ENCODE measurements at places on chromosomes 11 and 22. TPM values are rescaled to one million over a fixed set of nuclear protein-coding genes. Genes with fewer than 3 reads are reported as not detected.

- peak overlapping the region; percentile 97 for H3K27ac ChIP-seq
- no peaks in the 10 kb centered on the region for H3K27me3 ChIP-seq
- H3K36me3 ChIP-seq: peaks cover 23% of the 10 kb centered on the region
- peak; percentile 13 for DNase-seq
- peaks cover 49% of the 10 kb centered on the region for H3K4me1 ChIP-seq
These were observed 556 bp downstream of the CDCA5 start for GRCh38 chr11:65083134-65083833.

GRCh38 chr22:37183432-37184379 lies 4.3 kb downstream of the C1QTNF6 start:
- no peak overlapping the region for H3K27ac ChIP-seq
- peaks cover 3% of the 10 kb centered on the region for H3K27me3 ChIP-seq
- H3K36me3 ChIP-seq: no peaks in the 10 kb centered on the region
- peaks cover 34% of the 10 kb centered on the region for H3K4me1 ChIP-seq

GRCh38 chr11:134071766-134072402 lies 3.0 kb downstream of the JAM3 start:
- peaks cover 37% of the 10 kb centered on the region for H3K4me1 ChIP-seq

GRCh38 chr22:28142361-28142961 lies 223.4 kb upstream of the PITPNB start:
- peak overlapping the region; percentile 70 for H3K27ac ChIP-seq
- DNase-seq: peak; percentile 93
- peaks cover 70% of the 10 kb centered on the region for H3K4me1 ChIP-seq
- peak overlapping the region; percentile 75 for H3K4me3 ChIP-seq
- peaks cover 9% of the 10 kb centered on the region for H3K36me3 ChIP-seq

GRCh38 chr11:111387363-111387762 lies 8.3 kb upstream of the POU2AF1 start:
- no peaks in the 10 kb centered on the region for H3K4me1 ChIP-seq
- H3K36me3 ChIP-seq: no peaks in the 10 kb centered on the region
- no peak overlapping the region for H3K27ac ChIP-seq
- H3K27me3 ChIP-seq: peaks cover 4% of the 10 kb centered on the region
- H3K4me3 ChIP-seq: no peak overlapping the region
- DNase-seq: no peak

GRCh38 chr11:48002561-48002960 lies 22.2 kb downstream of the PTPRJ start:
- H3K27me3 ChIP-seq: no peaks in the 10 kb centered on the region
- DNase-seq: no peak
- H3K36me3 ChIP-seq: peaks cover 2% of the 10 kb centered on the region
- peak overlapping the region; percentile 43 for H3K27ac ChIP-seq
- peaks cover 70% of the 10 kb centered on the region for H3K4me1 ChIP-seq
- no peak overlapping the region for H3K4me3 ChIP-seq

DNA sequence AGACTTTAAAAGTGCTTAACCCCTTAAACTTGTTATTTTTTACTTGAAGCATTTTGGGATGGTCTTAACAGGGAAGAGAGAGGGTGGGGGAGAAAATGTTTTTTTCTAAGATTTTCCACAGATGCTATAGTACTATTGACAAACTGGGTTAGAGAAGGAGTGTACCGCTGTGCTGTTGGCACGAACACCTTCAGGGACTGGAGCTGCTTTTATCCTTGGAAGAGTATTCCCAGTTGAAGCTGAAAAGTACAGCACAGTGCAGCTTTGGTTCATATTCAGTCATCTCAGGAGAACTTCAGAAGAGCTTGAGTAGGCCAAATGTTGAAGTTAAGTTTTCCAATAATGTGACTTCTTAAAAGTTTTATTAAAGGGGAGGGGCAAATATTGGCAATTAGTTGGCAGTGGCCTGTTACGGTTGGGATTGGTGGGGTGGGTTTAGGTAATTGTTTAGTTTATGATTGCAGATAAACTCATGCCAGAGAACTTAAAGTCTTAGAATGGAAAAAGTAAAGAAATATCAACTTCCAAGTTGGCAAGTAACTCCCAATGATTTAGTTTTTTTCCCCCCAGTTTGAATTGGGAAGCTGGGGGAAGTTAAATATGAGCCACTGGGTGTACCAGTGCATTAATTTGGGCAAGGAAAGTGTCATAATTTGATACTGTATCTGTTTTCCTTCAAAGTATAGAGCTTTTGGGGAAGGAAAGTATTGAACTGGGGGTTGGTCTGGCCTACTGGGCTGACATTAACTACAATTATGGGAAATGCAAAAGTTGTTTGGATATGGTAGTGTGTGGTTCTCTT lies 2.8 kb downstream of the MALAT1 start:
- peaks cover 47% of the 10 kb centered on the region for H3K4me1 ChIP-seq
- no peak overlapping the region for H3K27ac ChIP-seq
- H3K4me3 ChIP-seq: no peak overlapping the region
- H3K36me3 ChIP-seq: peaks cover 34% of the 10 kb centered on the region

The MAP6 gene
- total RNA-seq: 4.3 TPM

The ZNF280B gene
- total RNA-seq: 0.39 TPM

The USH1C gene
- total RNA-seq: not detected

All from HFFc6 (cell line).